ENCODE measurements at places on chromosomes 16 and 17. TPM values are rescaled to one million over a fixed set of nuclear protein-coding genes. Genes with fewer than 3 reads are reported as not detected.
A peak's percentile ranks its signal among the peaks of the same experiment; 100 is the strongest.

DNA sequence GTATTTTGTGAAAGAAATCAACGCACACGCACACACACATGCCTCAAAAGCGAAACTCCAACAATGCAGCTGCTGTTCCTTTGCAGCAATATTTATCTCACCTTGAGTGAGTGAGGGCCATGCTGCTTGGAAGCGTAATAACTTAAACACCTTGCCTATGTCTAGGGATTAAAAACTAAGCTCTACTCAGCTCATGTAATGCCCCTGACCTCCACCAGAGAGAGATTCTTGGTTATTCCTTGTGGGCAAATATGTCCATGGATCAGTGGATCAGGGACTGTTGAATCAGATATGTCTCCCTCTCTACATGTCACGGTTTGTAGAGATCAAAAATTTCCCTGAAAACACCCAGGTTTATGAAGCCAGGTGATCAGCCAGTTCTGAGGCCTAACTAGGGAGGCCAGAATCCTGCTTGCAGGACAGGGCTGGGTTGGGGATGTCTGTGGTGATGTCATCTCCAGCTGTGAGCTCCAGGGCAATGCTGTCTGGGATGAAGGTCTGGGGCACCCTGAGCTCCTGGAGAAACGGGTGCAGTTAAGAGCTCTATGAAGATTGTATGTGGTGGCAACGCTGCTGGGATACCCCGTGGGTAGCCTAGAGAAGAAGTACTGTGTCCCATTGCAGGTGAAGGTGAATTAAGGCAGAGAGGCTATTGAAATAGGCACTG, 149.4 kb downstream of the KCNJ12 start:
- peak; percentile 19 for DNase-seq

- no peak for DNase-seq
Observed at GRCh38 chr16:88992351-88993165, 15.6 kb upstream of the CBFA2T3 start.

GRCh38 chr16:88856828-88857727, at the start of the genes GALNS and TRAPPC2L:
TSS of gene GALNS (minus strand) at chr16:88856947. CDS start at chr16:88856877, 70 bp downstream.
TSS of gene TRAPPC2L (plus strand) at chr16:88857127. CDS start at chr16:88857151, 24 bp downstream.
- peak; percentile 97 for DNase-seq

GRCh38 chr16:25184771-25185170, 32.0 kb upstream of the AQP8 start:
- DNase-seq = no peak

- DNase-seq = no peak
Observed at GRCh38 chr16:67188323-67188722, 1.6 kb downstream of the EXOC3L1 start.

DNA sequence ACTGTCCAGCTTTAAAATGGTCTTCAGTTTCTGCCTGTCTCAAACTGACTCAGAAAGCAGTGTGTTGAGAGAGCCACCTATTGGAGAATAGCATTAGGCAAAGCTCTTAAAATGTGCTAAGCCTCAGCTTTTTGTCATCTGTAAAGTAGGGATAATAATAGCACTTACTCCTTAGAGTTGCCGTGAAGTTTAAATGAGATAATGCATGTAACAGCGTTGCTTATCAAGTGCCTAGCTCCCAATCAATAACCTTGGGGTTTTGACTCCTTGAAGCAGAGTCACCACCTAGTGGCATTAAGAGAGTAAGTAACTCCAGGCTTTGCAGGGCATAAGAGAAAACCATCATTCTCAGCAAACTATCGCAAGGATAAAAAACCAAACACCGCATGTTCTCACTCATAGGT, 163.3 kb downstream of the HS3ST2 start:
- DNase-seq = peak; percentile 1

- DNase-seq = no peak
Observed at GRCh38 chr17:79654350-79654959, 43.6 kb upstream of the RBFOX3 start.

GRCh38 chr16:73845238-73846006, 451.2 kb upstream of the PSMD7 start:
- no peak for DNase-seq

- DNase-seq = peak; percentile 39
Observed at GRCh38 chr17:80146121-80147034, 550 bp downstream of the EIF4A3 start.

DNA sequence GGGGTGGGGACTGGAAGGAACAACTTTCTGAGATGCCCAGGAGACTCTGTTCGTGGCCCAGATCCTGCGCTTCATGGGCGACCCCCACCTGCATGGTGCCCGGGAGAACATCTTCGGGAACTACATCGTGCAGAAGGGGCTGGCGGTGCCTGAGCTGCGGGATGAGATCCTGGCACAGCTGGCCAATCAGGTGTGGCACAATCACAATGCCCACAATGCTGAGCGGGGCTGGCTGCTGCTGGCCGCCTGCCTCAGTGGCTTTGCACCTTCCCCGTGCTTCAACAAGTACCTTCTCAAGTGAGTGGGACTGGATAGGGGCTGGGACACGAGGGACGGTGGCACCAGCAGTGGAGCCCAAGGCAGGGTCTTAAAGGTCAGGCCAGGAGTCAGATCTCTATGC, 37.3 kb downstream of the MYO15A start:
- DNase-seq = no peak

DNA sequence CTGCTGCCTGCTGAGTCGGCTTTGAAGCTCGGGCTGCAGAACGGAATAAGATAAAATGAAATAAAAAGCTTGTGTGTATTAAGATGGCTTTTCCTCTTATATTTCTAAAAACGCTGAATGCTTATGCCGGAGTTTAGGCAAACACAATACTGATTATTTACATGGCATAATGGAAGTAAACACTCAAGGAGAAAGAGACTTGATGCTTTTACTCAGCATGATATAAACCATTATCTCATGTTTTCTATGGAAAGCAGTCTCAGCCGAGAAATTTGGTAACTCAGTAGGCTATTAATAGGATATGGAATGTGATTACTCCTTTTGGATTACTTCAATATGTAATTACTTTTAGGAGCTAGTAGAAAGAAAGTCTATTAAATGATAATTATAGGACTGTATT, 153.3 kb downstream of the CDH11 start:
- DNase-seq = no peak

DNA sequence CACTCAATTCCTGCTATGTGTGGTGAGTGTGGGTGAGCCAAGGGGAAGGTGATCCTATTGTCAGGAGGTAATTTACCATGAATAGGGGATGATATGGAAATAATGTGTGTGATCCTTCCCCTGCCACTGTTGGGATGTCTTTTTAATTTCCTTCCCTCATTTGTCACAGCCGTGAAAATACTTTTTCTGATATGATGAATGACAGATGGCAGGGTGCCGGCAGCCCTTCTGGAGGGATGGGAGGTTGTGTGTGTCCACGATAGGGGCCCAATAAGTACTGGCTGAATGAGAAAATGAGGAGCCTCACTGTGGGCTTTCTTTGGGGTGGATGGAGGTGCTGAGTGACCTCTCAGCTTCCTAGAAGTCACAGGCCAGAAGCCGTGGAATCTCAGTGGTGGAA, 109.5 kb downstream of the PRKCB start:
- DNase-seq = no peak

DNA sequence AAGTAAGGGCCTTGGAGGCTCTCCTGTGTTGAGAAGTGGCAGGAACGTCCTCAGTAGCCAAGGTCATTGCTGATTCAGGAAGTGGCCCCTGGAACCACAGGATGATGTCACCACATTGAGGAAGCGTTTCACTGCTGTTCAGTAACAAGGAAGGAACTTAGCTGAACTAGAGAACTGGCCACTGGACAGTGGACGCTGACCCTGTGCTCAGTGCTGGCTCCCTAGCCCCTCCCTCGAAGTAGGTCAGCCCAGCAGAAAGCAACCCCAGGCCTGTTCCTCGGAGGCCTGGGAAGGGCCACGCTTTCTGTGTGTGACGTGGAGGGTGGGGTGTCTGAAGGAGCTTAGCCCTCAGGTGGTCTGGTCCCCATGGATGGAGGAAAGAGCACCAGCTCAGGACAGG, 58.3 kb downstream of the B9D1 start:
- peak; percentile 57 for DNase-seq

Gene PLXDC1
- 3.3 TPM for polyA plus RNA-seq

Gene TP53TG3
- polyA plus RNA-seq = not detected

Gene CHD9NB
- 1.1 TPM for polyA plus RNA-seq

Gene CTF1
- not detected for polyA plus RNA-seq

Gene WFIKKN1
- 5.7 TPM for polyA plus RNA-seq

Gene WNK4
- 1.6 TPM for polyA plus RNA-seq

Gene INCA1
- 4.0 TPM for polyA plus RNA-seq
